ENCODE measurements at places on chromosomes 11 and 22.

GRCh38 chr22:21936151-21936775 is 16.4 kb downstream of the PPM1F start:
- no peak for DNase-seq

DNA sequence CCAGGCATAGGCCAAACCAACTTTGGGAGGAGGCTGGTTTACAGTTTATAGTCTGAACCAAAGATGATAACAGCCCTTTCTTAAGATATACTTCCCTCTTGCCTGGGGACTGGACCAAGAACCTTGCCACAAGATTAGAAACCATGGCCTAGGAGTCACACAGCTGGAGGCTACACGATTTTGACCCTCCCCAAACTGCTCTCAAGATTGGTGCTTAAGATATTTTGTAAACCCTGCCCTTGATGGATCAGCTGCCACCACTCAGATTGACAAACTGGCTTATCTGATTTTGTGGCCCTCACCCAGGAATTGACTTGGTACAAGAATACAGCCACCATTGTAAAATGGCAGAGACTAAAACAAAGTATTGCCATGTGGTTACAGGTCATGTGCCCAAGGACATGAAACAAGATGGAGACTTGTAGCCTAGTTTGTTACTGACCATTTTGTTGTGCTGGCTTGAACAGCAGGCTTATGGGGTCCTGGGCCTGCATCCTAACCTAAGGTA is 17.4 kb upstream of the EI24 start:
- no peak for DNase-seq

DNA sequence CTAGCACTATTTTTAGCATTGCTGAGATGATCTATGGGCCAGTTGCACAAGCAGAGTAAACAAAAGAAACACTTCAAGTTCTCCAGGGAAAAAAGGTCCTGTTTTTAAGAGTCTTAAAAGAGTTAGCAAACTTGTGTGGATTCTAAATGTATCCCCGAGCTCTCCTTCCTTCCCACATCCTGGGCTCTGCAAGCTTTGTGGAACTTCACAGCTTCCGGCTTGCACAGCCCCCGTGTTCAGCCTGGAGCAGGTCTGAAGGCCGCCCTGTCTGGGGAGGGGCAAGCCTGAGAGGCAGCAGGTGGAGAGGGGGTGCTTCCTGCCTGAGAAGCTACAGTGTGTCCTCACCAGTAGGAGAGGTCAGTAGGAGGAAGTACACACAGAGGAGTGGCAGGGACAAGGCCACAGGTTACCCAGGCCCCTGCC is 35.1 kb upstream of the SUSD2 start:
- no peak for DNase-seq

DNA sequence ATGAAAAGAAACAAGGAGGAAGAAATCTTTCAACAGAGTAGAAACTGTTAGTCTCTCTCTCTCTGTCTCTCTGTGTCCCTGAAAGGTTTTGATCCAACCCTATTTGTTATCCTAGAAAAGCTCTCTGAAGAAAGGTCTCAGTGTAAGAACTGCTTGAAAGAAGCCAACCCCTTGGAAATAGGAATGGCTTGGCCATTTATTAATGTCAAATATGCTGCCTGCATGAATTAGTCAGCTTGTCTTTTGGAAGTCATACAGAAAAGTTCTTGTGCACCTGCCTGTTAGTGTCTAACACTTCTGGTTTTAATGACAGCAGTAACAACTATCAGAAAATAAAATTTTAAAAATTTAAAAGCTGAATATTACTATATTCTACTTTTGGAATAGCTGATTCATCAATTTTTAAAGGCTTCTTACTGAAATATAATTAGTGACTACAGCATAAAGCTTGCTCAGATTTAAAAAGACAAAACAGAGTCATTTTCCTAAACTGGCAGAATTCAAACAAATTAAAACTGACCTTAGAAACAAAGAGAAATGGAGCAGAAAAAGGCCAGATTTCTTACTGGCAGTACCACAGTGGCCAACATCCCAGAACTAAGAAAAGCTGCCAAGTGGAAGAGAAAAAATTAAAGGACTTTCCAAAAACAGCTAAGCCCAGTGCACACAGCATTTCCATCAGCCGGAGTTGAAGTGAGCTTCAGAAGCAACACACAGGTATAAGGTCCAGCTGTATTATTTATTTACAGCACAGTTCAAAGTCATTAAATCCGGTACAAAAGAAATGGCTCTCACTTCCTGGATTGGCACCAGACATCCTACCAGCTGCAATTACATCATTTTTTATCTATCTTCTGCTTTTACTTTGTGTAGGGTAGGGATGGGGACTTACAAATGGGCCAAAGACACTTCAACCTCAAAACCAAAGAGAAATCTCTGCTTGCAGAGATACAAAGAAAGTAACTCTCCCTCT is 76.3 kb downstream of the PRCP start:
- DNase-seq: no peak

DNA sequence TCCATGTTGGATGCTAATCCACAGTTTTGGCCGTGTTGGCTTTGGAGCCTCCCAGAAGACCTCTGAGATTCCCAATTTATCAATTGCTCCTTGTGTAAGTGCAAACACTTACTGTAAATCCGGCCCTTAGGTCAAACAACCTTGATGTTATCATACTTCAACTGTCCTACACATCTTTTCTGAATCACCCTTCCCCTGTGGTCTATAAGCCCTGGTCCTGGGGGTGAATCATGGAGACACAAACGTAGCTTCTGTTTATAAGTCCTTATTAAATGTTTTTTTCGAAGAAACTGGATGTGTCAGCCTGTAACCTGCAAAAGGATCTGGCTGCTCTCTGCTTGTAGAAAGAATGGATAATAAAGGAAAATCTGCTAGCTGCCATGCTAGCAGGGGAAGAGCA is 1.7 kb upstream of the IL10RA start:
- DNase-seq: no peak

GRCh38 chr22:46965555-46966494 is 203.4 kb downstream of the TBC1D22A start:
- DNase-seq: no peak

DNA sequence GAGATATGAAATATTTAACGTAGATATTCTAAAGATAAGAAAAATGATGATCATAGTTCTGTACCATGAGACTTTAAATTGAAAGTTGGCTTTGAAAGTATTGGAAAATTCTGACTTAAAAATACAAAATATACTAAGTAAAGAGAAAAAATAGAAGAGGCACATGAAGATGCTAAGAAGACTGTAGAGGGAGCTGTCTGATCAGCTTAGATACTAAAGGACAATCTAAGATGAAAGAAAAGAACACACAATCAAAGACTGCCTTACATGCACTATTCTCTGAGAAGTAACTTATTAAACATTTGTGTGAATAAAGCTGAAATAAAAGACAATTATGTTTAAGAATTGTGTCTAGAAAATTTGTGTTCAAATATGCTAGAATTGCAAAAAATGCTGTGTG is 55.1 kb downstream of the RBMXL2 start:
- DNase-seq: no peak

All from NCI-H2107 (cell line).